IPS-NIHi11 (cell line): ENCODE measurements at places on chromosomes 4 and X.

DNA sequence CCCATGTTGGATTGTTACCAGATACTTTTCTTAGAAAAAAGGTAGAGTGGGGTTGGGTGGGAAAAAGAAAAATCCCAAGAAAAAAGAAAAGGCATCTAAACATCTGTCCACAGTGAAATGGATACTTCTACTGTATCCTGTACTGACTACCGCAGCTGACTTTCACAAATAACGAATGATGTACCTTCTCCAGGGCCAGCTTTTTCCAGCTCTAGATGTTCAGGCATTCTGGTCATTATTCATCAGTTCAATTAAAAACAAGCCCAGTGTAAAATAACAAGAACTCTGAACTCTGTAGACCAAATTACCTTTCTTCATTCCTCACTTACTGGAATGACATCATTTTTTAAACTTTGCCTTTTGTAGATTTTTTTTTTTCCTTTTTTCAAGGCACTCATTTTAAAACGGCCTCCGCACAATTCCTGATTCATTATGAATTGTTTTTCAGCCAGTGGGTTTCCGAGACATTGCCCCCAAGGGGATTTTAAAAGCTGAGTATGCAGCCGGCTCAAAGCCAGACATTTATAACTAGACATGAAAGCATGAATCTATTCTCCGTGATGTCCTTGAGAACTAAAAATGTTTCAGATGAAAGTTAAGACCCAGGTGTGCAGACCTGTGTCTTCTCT is 113.5 kb downstream of the PRKX start:
- no peak for DNase-seq

GRCh38 chrX:118968031-118968430 is 6.4 kb upstream of the LONRF3 start:
- DNase-seq: no peak

DNA sequence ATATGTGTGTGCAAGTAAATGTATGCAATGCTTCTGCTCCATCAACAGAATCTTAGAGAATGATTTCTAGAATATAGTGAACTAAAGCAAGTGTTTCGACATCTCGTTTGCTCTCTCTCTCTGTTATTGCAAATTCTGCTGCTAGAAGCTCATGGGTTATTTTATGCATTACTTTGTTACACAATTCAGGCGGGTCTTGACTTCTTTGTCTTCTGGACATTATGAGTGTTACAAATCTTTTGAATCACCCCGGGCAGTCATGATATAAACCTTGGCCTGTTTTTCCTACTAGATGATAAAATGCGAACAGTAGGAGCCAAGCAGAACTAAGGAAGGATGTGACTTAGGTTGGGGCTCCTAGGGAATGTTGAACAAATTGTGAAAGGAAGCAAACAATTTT is 166.4 kb upstream of the SFRP2 start:
- no peak for DNase-seq

DNA sequence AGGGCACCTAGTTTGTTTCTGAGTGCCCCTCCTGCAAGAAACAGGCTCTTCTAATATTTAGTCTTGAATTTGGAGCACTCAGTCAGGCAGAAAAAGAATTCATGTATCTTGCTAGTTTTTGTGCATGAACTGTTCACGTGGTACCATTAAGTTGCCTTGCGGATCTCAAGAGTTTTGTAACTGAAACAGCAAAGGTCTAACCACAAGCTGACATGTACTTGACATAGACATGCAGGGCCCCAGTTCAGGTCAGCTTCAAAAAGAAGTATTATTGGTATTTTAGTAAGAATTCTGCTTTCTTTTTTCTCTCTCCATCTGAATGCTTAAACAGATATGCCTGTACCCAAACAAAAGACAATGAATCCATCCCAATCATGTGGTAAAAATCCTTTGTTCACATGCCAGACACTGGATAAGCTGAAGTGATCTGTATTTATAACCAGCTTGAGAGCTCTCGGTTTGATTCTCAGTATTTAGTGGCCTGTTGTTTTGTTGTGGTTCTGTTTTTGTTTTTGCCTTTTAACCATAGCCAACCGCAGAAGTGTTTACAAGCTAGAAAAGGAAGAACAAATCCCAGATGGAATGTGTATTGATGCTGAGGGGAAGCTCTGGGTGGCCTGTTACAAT is 13.0 kb downstream of the RGN start:
- no peak for DNase-seq
